ENCODE measurements at places on chromosomes 6 and 20.

- no peak for DNase-seq
These were observed 5.1 kb upstream of the KIAA0408 start for GRCh38 chr6:127464161-127464880.

- no peak for DNase-seq
These were observed 68.5 kb downstream of the FOXC1 start for GRCh38 chr6:1678201-1678600.

DNA sequence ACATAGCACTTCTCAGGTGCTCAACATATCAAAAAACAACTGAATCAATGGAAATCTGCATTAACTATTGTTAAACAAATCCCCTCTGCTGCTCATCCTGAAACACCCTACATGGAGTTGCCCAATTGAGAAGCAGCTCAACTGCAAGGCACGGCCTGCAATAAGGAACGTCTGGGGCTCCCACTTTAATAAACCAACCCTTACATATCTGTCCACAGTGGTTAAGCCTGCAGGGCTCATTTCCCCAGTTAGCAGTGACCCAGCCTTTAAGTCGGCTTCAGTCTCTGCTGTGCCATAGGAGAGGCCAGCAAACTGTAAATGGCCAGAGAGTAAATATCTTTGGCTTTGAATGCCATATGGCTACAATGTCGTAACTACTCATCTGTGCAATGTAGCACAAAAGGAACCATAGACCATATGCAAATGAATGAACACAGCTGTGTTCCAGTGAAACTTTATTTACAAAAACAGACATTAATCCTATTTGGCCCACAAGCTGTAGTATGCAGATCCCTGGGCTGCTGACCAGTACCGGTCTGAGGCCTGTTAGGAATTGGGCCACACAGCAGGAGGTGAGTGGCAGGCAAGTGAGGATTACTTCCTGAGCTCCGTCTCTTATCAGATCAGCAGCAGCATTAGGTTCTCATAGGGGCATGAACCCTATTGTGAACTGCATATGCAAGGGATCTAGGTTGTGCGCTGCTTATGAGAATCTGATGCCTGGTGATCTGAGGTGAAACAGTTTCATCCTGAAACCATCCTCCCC is 522.7 kb upstream of the CDH4 start:
- DNase-seq: no peak

GRCh38 chr20:23142162-23143050 is 56.3 kb upstream of the CD93 start:
- DNase-seq: no peak

DNA sequence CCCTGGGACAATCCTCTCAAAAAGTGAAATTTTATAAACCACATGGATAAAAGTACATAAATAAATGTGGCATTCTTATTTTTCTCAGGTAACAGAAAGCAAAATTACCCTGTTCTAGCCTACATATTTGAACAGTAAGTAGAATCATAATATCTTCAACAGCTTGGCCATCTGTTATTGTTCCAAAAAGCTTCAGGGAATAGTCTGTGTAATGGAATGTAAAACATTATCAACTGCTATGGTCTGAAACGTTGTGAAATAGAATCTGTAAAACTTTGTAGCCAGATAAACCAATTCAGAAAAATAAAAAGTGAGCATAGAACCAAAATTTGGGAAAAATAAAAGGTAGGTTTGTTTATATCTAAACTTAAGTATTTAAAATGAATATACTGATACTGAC is 114.7 kb downstream of the THEMIS start:
- DNase-seq: no peak

DNA sequence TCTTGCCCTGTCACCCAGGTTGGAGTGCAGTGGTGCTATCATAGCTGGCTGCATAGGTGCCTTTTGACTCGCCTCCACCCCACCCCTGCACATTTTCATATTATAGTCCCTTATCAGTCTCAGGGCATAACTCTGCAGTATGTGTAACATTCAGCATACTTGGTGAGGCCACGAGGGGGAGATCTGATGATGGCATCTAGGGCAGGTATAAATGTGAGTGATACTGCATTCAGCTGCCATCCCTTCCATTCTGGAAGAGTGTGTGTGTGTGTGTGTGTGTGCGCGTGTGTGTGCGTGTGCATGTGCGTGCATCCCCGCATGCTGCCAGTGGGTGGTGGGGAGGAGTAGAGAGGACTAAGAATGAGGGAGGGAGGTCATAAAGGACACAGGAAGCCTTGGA is 81.4 kb downstream of the JARID2 start:
- DNase-seq: no peak

- no peak for DNase-seq
These were observed 214.5 kb downstream of the TSHZ2 start for GRCh38 chr20:53186635-53187034.

- no peak for DNase-seq
These were observed 37.3 kb downstream of the SPDEF start for GRCh38 chr6:34518669-34519365.

- DNase-seq: no peak
These were observed 24.8 kb downstream of the GNAS start for GRCh38 chr20:58877050-58877975.

GRCh38 chr6:53313784-53314400 is 34.9 kb downstream of the ELOVL5 start:
- no peak for DNase-seq

DNA sequence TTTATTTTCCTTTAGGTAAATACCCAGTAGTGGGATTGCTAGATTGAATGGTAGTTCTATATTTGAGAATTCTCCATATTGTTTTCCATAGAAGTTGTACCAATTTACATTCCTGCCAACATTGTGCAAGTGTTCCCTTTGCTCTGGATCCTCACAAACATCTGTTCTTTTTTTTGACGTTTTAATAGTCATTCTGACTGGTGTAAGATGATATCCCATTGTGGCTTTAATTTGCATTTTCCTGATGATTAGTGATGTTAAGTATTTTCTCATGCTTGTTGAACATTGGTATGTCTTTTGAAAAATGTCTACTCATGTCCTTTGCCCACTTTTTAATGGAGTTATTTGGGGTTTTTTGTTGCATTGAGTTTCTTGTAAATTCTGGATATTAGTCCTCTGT is 85.6 kb downstream of the UBE3D start:
- DNase-seq: no peak

DNA sequence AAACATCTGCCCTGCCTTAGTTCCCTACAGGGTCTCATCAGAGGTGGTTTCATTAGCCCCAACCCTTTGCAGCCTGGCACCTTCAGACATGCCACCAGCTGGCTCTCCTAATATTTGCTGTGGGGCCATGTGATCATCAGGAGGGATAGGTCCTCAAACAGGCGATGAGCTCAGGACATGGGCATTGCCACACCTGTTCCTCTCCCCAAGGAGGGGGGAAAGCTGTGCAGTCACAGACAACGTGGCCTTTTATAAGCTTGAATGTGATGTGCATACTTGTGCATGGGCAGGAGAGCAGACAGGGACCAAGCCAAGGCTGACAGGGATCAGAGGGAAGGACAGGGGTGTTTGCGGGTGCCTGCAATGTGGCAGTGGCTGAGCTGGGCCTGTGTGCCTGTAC is 78.8 kb upstream of the ZNFX1 start:
- DNase-seq: no peak

Data from nucleus accumbens (tissue), 56 donors.